ENCODE measurements at places on chromosomes 11 and 22.
A peak's percentile ranks its signal among the peaks of the same experiment; 100 is the strongest.

DNA sequence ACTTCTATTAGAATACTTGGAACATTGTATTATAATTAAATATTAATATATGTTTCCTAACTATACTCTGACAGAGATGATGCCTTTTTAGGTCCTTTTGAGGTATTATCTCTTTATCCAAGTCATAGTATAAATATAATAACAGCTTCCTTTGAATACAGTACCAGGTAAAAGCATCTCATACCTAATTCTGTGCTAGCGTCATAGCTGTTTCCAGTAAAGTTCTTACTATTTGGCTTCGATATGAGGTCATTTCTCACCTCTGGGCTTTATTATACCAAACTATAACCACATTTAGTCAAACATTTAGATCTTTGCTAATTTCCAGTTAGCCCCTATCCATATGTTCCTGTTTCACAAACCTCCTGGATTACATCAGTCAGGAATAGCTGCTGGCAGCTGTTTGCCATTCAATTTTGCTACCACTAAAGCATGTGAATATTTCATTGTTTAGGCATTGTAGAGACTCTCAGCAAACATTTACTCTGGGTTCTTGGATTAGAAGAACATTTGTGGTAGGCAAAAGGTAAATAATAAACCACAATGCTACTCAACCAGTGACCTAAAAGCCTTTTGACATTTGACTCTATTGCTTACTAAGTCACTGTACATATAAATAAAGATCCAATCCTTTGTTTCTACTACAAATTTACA is 255.1 kb downstream of the TTC28 start:
- no peak for DNase-seq

DNA sequence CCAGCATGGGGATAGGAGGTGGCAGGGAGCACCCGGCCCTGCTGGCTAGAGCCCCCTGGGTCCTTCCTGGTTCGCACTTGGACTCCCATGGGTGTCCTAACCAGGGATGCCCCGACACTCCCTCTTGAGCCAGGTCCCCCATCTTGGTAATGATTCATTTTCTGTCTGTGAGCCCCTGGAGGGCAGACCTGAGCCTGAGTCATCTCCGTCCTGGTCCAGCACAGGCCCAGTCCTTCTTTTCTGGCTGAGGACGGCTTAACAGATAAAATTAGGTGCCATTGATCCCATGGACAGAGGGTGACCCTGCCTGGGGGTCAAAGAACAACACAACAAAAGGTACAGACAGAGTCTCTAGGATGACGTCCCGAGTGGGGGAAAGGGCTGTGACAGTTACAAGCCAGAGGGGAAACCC is 3.5 kb downstream of the RHOD start:
- DNase-seq = no peak

DNA sequence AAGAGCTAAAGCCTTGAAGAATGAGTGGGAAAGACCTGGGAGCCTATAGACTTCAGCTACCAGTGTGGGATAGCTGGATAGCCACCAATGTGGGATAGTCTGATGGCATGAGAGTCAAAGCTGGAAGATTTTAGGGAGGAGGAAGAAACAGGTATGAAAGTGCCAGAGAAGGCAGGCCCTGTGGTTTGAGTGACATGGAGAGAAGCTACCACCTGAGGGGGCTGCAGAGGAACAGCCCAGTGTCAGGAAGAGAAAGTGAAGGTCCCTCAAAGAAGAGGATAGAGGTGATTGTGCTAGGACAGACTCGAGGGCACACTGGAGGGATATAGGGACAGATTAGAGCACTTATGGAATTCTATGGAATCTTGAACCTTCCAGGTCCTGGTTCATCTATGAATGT is 23.1 kb upstream of the PAX6 start:
- DNase-seq = peak; percentile 58

DNA sequence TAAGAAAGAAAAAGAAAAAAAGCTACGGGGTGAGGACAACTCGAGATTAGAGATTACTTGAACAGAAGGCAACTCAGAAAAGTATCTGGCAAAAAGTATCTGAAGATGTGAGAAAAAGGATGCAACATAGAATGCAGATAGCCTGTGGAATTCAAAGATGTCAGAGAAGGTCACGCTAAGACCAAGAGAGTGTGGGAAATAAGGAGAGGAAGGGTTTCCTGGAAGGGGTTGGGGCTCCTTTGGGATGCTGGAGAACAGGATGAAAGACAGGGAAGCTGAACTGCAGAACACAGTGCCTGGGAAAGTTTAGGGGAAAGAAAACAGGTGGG is 1.2 kb downstream of the GUCY1A2 start:
- DNase-seq = no peak

- DNase-seq = no peak
These were observed 5.1 kb upstream of the CARNS1 start for GRCh38 chr11:67410369-67410831.

DNA sequence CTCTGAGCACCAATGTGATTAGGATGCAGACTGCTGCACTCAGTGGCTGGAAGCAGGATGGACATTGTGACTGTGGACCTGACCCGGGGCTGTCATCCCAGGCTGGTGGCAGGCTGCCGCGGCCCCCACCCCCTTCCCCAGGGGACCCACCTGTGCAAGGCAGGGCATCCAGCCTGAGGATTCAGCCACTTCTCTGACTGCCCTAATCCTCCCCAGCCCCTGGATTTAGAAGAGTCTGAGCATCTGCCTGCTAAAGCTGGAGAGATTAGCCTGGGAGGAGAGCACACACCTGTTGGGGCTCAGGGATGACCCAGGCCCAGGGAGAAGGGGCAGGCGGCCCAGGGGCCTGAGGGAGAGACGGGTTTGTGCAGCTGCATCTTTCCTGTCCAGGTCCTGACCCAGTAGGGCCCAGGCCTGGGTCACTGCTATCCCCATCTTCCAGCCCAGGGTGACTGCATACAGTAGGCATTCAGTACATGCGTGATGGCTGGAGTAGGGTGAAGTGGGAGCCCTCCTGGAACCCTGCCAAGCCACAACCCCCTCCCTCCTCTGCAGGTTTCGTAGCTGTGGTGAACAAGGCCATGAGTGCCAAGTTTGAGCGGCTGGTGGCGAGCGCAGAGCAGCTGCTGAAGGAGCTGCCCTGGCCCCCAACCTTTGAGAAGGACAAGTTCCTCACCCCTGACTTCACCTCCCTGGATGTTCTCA is 12.1 kb downstream of the DPP3 start:
- peak; percentile 59 for DNase-seq

DNA sequence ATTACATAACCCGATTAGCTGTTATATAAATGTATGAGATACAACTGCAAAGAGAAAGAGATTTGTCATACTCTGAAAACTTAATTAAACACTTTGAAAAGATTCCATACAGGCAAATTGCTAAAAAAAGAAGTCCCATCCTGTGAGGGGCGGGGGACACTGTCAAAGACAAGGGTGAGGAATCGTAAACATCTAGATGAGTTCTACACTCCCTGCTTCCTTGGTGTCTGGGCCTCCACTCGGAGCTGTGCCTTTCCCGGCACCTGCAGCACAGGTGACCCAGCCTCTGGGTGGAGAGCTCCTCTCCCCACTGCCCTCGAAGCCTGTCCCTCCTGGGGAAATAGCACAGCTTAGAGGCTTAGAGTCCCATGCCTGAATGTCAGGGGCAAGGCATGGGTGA is 69.2 kb upstream of the CRYBB3 start:
- no peak for DNase-seq

GRCh38 chr22:47154621-47155081 is 392.2 kb downstream of the TBC1D22A start:
- DNase-seq = no peak

- no peak for DNase-seq
These were observed 346.0 kb downstream of the MN1 start for GRCh38 chr22:27455526-27455925.

DNA sequence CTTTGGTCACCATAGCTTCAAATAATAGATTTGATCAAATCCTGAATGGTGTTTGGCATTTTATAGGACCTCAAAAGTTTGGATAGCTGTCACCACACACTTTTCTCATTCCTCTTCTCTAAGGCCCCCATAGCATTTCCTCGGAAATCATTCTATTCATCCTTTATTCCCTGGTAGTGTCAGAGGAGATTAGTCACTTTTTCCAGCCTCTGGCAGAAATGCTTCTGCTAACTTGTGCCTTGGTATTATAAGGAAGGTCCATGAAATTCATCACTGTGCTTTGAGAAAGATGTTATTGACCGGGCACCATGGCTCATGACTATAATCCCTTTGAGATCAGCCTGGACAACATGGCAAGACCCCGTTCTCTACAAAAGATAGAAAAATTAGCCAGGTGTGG is 19.7 kb upstream of the NUP160 start:
- DNase-seq = no peak

GRCh38 chr22:49356428-49356827 is 471.2 kb downstream of the BRD1 start:
- no peak for DNase-seq

- DNase-seq = no peak
These were observed 39.6 kb upstream of the HORMAD2 start for GRCh38 chr22:30040499-30041260.

DNA sequence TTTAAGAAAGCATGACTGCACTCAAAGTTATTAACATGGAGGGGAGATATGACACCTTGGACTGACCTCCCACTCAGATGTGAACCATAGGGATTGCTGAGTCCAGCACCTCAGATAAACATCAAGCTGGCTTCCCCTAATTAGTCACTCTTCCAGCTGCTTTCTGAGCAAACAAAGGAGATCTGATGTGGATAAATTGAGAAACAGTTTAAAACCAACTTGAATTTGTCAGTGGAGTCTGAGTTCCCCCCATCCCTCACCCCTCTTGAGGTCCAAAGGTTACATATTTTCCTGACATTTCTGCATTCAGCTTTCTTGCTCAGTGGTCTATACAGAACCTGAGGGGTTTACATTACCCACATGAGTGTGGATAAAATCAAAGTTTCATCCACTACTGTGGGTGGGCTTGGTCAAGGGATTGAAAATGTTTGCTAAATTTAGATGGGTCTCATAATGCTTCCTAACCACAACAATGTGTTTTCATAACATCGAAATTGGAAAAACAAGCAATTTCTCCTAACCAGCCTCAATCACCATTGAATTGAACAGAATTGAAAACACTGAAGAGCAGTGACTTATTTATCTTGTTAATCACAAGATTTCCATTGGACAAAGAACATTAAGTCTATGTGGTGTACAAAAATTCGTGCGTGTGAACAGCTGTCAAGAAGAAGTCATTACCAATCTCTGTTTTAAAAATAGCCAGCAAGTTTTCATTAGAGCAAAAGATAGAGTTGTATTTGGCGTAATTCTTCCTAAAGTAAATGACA is 292.3 kb downstream of the METTL15 start:
- DNase-seq = no peak

DNA sequence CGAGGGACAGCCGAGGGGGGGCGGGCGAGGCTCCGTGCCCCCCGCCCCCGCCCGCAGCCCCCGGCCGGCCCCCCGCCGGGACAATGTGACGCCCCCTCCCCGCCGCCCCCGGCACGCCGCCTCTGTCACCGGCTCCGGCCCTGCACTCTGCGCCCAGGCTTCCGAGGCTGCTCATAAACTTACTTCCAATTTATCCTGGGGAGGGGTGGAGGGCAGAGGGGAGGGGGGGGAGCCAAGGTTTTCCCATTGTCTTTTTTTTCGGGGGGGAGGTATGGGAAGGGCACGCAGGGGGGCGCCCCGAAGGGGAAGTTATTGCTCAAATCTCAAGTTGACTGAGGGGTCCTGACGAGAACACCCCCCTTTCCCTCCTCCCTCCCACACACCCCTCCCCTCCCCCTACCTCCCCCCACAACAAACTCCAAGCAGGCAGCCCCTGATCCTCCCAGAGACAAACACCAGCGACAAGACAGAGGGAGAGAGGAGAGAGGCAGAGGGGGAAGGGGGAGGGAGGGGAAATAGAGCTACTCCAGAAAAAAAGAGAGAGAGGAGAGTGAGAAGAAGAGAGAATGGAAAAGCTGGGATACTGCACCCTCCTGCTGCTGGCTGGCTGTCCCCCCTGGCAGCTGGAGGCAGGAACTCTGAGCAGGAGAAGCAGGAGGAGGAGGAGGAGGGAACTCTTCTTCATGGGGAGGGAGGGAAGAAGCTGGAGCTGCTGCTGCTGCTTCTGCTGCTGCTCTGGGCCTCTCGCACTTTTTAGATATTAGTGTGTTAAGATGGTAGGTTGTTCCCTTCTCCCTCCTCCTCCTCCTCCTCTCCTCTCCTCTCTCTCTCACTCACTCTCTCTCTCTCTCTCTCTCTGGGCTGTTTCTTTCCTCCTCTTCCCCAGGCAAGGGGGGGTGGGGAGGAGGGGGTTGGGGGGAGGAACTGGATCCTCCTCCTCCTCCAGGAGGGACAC is 631 bp downstream of the PHF21A start:
- DNase-seq = peak; percentile 79

GRCh38 chr11:37026741-37027140 is 428.7 kb upstream of the RAG2 start:
- no peak for DNase-seq

DNA sequence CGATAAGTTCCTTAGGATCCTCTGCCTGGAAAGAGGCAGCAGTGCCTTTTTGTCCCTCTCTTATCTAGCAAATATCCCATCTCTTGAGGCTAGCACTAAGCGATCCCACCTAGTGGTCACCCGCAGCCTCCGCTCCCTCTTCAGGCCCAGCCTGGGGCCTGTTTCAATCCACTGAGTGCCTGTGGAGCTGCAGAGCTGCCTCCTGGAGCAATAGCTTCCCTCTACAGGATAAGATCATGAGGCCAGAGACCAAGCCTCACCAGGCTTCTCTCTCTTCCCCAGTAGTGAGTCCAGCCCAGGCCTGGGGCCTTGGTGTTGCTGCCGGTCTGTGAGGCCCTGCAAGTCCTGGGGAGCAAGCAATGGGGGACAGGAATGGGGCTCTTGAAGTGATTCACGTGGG is 65.8 kb downstream of the SLC22A12 start:
- peak; percentile 89 for DNase-seq

DNA sequence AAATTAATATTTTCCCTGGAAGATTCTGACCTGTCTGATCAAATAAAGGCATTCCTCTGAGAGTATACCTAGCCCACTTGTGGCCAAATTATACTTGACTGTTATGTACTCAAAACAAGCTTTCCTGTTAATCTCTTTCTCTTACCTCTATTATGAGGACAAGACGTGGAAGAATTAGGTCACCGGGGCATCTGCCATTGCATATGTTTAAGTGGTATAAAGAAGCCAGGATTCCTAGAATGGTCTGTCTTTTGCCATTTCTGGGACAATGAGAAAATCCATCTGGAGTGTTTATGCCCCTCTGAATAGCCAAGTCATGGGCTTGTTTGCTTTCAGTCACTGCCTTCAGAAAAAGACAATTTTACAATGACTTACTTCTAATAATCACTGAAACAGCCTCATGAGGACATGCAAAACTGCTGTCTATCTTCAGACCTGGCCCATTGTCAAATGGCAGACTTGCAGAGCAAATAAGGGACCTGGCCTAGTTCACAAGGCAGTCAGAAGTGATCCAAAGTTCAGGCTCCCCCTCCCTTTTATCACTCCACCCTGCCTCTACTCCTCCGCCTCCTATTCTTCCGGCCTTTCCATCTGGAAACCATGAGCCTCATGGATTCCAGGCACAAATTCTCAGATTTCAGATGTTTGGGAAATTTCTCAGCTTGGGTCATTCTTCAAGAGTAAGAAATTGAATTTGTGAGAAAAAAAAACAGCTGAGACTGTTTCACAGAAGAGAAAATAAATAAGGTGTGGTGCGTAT is 128.1 kb upstream of the LDLRAD3 start:
- DNase-seq = no peak

GRCh38 chr11:77776455-77776854 is 44.1 kb downstream of the RSF1 start:
- DNase-seq = no peak

GRCh38 chr11:113504586-113504985 is 29.4 kb upstream of the DRD2 start:
- no peak for DNase-seq

- peak; percentile 71 for DNase-seq
These were observed 109.6 kb downstream of the RRAS2 start for GRCh38 chr11:14249121-14249963.

- DNase-seq = no peak
These were observed 18.3 kb upstream of the MICAL3 start for GRCh38 chr22:18042685-18043084.

- no peak for DNase-seq
These were observed 256.9 kb upstream of the FAT3 start for GRCh38 chr11:91967691-91968045.

All from H7 (cell line).